ENCODE measurements at places on chromosomes 13 and 19.

DNA sequence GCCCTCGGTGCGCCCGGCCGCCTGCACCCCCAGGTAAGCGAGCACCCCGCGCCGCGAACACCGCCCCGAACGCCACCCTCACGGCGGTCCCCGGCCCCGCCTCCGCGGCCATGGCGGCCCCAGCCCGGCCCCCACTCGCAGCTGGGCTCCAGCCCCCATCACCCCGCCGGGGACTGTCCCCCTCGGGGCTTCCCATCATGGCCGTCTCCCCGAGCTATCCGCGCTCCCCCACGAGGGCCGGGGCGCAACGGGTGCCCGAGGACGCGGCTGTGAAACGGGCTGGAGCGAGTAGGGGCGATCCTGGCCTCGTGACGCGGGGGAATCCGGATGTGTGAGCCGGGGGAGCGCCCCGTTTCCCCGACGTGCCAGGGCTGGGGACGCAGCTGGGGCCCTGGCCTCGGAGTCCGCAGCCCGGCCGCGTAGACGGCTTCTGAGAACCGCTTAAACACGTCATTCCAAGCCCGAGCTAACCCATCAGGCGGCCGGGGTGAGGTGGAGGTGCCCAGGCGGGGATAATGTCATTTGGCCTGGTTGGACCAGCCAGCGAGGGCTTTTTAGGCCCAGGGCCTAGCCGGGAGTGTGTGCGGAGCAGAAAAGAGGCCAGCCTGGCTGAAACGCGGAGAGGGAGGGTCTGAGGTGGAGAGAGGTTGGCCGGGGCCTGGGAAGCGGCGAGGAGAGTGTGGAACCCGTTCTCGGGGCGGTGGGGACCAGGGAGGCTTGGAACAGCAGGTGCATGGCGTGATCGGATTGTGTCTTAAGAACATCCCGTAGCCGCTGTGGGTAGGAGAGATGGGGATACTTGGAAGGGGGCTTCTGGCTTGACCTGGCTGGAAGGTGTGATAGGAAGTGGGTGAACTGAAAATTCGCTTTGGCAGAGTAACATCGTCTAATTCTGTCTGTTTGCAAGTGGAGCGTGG lies 550 bp downstream of the CERS4 start:
- DNase-seq = peak; percentile 79

- no peak for DNase-seq
Measured at GRCh38 chr19:55141696-55142095, 7.3 kb downstream of the TNNT1 start.

- DNase-seq = no peak
Measured at GRCh38 chr19:49678985-49679770, 2.1 kb downstream of the PRMT1 start.

- DNase-seq = no peak
Measured at GRCh38 chr13:113822956-113823744, 40.7 kb downstream of the GAS6 start.

GRCh38 chr13:25765266-25765665 lies 286.6 kb downstream of the SHISA2 start:
- no peak for DNase-seq

GRCh38 chr13:68708336-68708908 lies 1399.2 kb upstream of the ATXN8OS start:
- no peak for DNase-seq

DNA sequence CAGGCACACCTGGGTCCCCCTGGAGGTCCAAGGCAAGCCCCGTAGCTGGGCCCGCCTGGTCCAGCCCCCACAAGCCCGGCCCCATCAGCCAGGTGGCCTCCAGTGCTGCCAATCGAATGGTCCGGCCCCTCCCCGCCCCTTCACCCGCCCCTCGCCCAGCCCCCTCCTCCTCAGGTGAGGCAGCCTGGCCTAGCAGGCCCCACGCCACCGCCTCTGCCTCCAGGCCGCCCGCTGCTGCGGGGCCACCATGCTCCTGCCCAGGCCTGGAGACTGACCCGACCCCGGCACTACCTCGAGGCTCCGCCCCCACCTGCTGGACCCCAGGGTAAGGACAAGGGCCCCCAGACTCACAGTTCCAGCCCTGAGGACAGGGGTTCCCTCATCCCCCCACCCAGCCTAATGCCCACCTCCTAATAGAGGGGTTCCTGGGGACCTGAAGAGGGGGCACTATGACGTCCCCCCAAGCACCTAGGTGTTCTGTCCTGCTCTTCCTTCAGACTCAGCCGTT lies at the start of gene HPN:
HPN (plus strand) TSS at position 174 of the 508 bp plus-strand sequence. CDS start 786 bp downstream, outside the sequence.
- DNase-seq = no peak

DNA sequence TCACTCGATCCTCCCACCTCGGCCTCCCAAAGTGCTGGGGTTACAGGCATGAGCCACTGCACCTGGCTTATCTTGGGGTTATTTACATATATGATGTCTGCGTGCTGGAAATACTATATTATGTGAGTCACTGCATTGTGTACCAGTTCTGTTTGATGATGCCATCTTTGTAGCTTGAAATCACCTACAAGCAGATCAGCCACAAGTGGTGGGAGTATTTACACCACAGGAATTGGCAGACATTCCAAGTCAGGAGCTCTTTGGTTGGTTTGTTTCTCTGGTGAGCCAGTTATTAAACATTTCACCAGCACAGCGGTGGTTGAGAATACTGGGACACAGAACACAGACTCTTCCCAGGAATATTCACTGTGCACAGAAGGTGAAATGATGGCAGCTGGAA lies 4.5 kb upstream of the TIMM44 start:
- DNase-seq = no peak

GRCh38 chr13:94121686-94122085 lies 357.8 kb downstream of the DCT start:
- DNase-seq = no peak

DNA sequence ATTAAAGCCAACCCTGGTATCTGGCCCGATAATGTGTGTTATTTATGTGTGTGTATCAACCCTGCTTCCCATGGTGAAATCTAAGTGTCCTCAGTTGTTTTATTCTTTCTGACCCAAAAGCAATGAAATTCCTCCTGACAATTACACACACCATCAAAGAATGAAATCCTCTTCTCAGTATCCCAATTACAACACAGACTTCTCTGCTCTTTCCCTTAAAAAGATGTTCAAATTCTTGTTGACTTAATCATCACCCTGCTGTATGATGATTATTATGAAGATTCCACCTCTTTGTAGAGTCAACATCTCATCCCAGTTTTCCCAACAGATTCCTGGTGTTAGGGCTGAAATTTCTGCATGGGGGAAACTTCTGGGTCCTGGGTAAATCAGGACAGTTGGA lies 8.9 kb upstream of the TRPC4 start:
- no peak for DNase-seq

GRCh38 chr13:101554420-101555125 lies 102.1 kb downstream of the ITGBL1 start:
- no peak for DNase-seq

- no peak for DNase-seq
Measured at GRCh38 chr13:33550885-33551284, 265.3 kb upstream of the STARD13 start.

- DNase-seq = no peak
Measured at GRCh38 chr19:15469513-15470297, 5.4 kb upstream of the RASAL3 start.

- DNase-seq = peak; percentile 45
Measured at GRCh38 chr19:49808711-49809159, 4.4 kb downstream of the FUZ start.

DNA sequence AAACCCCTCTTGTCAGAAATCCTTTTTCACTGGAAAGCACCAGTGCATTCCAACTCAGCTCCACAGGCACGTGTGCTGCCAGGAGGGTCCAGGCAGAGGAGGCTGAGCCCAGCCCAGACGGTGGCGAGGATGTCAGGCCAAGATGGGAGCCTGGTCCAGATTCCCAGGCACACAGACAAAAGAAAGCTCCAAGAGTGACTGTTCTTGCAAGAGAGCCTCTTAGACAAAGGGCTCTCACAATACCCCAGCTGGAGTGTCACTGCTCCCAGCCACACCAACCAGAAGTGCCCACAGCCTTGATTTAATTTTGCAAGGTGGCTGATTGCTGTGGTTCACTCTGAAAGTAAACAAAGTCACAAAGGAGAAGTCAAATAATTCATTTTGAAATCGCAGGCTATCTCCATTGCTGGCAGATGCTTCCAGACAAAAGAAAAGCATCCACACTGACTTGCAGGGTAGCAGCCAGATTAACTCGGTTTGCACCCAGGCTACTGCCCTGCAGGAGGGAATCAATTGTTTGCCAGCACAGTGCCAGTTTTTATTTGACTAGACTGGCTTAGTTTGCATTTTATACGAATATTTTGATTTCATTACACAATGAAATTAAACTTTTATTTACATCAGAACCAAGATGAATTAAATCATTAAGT lies 95.1 kb downstream of the RAB20 start:
- no peak for DNase-seq

DNA sequence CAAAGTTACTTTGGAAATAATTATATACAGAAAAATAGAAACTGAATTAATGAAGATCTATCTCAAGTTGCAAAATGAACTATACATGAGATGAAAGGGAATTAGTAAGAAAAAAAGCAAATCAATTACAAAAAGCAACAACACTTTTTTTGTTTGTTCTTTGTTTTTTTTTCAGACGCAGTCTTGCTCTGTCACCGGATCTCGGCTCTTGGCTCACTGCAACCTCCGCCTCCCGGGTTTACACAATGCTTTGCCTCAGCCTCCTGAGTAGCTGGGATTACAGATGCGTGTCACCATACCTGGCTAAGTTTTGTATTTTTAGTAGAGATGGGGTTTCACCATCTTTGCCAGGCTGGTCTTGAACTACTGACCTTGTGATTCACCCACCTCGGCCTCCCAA lies 2.2 kb downstream of the ZNF415 start:
- no peak for DNase-seq

Measured in activated naive CD4-positive, alpha-beta T cell (primary cell).